NB4 (cell line): ENCODE measurements at places on chromosomes 2 and 18.
A peak's percentile ranks its signal among the peaks of the same experiment; 100 is the strongest.

GRCh38 chr18:13611601-13612195, 114.7 kb downstream of the FAM210A start:
- peak; percentile 39 for DNase-seq

GRCh38 chr2:8191427-8191826, 490.4 kb upstream of the ID2 start:
- DNase-seq, result no peak

GRCh38 chr2:165582863-165583506, 113.5 kb downstream of the CSRNP3 start:
- no peak for DNase-seq

DNA sequence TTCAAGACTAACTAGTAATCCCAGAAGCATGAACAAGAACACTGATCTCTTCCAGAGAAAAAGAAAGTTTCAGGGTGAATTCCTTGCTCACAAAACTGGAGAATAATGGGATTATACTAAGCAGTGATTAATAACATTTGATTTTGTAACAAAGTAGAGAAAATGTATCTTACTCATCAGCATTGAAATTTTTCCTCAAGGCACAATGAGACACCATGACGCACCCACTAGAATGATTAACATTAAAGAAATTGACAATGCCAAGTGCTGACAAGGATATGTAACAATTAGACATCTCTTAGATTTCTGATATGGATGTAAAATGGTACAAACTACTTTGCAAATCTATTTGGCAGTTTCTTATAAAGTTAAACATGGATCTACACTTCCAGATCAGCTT, 101.1 kb upstream of the EPHA4 start:
- DNase-seq, result no peak

- peak; percentile 19 for DNase-seq
Observed at GRCh38 chr2:177078416-177078815, 134.2 kb upstream of the HNRNPA3 start.

DNA sequence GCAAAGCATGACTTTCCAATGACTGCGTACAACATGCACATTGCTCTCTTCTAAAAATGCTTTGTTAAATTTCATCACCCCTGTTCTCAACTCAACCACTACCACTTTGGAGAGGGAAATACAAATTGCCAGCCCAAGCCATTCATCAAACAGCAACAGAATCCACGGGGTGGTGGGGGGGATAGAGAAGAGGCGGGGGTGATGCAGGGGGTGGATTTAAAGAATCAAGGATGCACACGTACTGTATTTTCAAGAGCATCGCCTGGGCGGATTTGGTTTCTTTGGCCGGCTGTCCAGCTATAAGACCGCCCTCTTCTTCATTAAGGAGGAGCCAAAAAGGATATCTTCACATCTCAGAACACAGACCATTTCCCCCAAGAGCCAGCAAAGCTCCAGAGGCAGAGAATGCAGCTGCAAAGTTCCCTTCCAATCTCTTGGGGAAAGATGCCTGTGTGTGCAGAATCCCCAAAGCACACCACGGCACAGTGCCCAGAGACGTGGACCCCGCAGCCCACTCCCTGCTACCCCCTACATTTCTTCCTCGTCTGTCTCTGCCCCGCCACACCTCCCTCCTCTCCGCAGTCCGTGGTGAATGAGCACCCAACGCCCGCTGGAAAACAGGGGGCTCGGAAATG, 977 bp downstream of the SLC8A1 start:
- DNase-seq, result peak; percentile 13

- no peak for DNase-seq
Observed at GRCh38 chr2:207885010-207885409, 115.3 kb upstream of the FZD5 start.

GRCh38 chr2:175815537-175815936, 186.5 kb downstream of the LNPK start:
- no peak for DNase-seq

- no peak for DNase-seq
Observed at GRCh38 chr2:52518678-52519077, 1248.9 kb upstream of the CHAC2 start.

- no peak for DNase-seq
Observed at GRCh38 chr2:126515471-126515870, 140.5 kb upstream of the GYPC start.

DNA sequence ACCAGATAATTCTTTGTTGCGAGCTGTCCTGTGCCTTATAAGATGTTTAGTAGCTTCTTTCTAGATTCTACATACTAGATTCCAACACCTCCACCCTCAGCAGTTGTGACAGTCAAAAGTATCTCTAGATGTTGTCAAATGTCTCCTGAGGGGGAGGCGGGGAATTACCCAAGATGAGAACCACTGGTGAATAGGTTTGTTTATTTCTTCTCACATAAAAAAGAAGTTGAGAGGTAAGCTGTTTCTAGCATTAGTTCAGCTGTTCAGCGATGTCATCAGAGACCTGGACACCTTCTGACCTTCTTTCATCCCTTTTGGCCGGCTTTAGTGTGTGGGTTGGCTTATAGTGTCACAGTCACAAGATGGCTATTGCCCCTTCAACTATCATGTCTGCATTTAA, 237.5 kb upstream of the SP5 start:
- no peak for DNase-seq

DNA sequence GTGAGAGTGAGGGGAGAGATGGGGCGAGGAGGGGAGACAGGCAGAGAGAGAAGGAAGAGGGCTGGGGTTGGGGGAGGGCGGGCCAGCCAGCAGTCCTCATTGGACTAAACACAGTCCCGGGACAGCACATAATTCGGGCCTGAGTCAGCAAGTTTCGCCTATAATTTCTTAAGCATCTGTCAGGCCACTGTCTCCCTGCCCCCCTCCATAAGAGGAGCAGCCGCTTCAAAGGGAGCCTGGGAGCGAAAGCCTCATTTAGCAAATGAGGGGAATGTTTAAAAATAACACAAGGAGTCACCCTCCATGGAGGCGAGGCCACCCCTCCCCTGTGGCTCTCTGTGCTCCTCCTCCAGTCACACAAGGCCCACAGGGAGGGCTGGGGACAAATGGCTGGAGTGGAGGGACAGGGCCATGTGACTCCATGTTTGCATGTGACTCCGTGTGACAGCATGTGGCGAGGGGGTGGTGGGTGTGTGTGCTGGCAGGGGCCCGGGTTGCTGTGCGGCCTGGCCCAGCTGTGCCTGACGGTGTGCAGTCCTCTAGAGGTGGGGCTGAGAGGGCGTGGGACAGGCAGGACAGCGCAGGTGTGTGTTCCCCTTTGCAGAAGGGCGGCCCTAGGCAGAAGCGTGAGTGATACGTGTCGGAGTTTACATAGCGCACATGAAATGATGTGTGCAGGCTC, 162.4 kb downstream of the CELF4 start:
- DNase-seq, result no peak

GRCh38 chr2:231001921-231002320, 6.0 kb downstream of the SPATA3 start:
- no peak for DNase-seq

GRCh38 chr2:46392561-46393346, 86.6 kb upstream of the TMEM247 start:
- no peak for DNase-seq

DNA sequence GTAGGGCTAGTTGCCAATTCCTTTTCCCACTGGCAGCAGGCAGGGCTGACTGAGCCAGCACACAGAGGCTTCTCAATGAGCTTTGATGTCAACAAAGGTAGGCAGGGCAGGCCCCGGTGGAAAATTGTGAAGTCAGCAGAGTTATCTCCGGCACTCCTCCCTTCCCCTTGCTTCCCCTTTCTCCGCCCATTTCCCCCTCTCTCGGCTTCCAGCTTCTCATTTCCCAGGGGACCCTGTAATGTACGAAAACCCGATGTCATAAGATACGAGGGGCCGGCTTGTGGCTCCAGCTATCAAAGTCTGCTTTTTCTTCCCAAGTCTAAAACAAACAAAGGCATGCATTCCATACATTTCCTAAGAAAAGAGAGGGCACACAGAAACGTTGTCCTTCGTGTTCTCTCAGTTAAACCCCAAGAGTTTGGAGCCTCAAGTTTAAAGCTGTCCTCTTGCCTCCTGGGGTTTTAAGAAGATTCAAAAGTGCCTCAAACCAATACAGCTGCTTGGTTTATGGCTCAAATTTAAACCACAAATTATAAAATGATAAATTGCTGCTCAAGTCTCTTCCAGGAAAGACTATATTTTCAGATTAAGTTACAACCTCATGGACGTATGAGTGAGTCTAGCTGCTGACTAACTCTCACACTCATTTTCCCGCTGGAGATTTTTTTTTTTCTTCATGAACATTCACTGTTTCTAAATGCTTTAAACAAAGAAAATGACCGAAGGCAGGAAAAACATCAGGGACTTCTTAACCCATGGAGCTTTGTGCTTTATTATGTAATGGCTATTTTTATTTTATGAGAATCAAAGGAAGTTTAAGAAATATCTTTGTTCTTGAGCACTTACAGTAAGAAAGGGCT, 27.2 kb upstream of the EML4 start:
- peak; percentile 89 for DNase-seq

DNA sequence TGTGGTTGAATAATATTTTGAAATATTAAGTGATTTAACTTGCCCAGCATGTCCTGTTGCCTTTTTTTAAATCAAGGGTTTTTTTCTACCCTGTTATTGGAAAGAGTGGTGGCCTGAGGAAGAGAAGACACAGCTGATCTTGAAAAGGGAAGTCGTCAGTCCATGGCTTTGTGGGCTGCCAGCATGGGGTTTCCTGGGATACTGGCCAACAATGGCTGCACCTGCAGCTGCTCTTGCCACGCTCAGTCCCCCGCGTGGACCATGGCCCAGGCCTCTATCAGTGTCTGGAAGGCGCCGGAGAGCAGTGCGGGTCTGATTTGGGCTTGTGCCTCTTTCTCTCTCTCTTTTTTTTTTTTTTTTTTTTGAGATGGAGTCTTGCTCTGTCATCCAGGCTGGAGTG, 99.3 kb downstream of the ASB1 start:
- DNase-seq, result peak; percentile 55
